ENCODE measurements at places on chromosomes 2 and 18.

DNA sequence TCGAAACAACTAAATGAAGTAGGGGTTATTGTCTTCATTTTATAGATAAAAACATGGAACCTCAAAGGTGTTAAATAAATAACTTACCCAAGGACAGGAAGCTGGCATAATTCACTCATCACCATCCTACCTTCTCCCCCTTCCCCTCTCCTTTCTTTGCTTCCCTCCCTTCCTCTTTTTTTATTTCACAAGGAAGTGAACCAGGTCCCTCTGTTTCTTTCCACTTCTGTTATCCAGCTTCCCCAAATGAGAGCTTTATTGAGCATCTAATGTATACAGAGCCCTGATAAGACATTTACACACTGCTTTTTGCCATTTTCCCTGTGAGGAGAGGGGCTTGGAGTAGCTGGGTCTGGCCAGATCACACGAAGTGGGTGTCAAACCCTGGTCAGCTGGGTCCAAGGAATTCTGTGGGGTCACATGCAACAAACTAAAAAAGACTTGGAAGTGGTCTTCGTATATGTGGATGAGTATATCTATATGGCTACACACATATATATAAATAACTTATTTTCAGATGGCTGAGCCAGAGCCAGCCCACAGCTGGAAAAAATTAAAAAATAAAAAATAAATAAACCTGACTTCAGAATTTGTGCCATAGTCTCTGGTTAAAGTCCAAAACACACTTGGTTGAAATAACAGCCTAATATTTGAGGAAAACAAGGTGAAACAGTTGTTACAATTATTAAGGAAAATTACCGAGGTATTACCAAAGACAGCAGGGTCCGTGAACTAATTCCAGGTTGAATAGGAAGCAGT lies 49.3 kb upstream of the FOSL2 start:
- DNase-seq = no peak

GRCh38 chr2:203734276-203734983 lies 28.0 kb downstream of the CD28 start:
- no peak for DNase-seq

DNA sequence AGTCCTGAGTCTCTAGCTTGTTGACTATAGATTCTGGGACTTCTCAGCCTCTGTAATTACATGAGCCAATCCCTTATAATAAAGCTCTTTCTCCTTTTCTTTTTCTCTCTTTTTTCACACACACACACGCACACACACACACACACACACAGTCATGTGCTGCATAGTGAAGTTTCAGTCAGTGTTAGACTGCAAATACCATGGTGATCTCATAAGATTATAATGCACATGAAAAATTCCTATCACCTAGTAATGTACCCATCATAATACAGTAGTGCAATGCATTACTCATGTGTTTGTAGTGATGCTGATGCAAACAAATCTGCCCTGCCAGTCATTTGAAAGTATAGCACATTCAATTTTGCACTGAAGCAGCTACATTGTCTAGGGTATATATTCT lies 558.2 kb downstream of the SUCLG1 start:
- no peak for DNase-seq

DNA sequence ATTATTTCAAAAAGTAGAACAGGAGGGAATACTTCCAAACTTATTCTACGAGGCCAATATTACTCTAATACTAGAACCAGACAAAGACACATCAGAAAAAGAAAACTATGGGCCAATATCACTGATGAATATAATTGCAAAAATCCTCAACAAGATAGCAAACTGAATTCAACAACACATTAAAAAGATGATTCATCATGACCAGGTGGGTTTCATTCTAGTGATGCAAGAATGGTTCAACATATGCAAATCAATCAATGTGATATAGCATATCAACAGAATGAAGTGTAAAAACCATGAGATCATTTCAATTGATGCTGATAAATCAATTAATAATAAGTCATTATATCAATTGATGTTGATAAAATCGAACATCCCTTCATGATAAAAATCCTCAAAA lies 22.4 kb upstream of the EML6 start:
- DNase-seq = no peak

DNA sequence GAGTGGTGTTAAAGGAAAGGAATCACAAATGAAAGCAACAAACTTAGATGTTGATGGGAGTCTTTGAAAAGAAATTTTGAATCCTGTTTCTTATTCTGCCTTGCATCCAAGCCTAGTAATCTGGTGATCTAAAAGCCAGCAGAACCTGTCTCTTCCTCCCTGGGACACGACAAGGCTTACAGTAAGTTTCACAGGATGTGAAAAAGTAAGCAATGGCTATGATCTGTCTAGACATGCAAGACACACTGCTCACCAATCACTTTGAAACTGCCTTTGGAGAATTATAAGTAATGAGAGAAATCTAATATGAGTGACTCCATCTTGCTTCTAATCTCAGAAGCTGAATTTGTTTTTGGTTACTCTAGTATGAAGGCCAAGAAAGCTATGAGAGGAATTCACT lies 103.7 kb downstream of the KCNH7 start:
- no peak for DNase-seq

DNA sequence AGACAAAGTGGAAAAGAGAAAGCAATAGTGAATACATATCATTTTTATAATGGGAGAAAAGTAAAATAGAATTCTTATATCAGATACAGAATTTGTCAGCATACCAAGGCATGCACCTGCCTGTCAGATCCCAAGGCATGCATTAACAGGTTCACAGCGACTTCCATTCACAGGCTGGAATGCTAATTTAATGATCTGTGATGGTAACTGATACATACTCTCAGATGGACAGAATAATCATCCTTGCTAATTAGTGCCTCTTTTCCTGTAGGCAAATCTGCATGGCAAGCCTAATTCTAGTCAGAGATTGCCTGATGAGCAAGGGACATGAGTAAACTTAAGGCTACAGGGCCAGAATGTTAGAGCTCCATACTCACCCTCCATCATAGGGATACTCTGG lies 76.1 kb downstream of the PRKRA start:
- no peak for DNase-seq

- no peak for DNase-seq
These were observed 77.8 kb upstream of the TMEM200C start for GRCh38 chr18:5973099-5973498.

DNA sequence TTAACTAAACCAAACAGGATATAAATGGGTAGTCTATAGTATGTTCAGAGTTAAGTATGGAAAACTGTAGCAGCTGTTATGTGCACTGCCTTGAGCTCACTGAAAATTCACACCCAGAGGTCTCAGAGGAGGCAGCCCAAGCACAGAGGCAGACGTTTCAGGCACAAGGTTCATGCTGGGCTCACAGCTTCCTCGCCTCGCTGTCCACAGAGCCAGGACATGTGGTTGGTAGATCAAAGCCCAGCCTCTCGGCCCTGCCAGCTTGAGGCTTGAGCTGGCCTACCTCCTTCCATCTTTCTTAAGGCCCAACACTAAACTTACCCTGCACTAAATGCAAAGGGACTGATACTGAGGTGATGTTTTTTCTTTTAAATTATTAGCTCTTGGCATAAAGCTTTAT lies 43.7 kb downstream of the PRELID3A start:
- no peak for DNase-seq

DNA sequence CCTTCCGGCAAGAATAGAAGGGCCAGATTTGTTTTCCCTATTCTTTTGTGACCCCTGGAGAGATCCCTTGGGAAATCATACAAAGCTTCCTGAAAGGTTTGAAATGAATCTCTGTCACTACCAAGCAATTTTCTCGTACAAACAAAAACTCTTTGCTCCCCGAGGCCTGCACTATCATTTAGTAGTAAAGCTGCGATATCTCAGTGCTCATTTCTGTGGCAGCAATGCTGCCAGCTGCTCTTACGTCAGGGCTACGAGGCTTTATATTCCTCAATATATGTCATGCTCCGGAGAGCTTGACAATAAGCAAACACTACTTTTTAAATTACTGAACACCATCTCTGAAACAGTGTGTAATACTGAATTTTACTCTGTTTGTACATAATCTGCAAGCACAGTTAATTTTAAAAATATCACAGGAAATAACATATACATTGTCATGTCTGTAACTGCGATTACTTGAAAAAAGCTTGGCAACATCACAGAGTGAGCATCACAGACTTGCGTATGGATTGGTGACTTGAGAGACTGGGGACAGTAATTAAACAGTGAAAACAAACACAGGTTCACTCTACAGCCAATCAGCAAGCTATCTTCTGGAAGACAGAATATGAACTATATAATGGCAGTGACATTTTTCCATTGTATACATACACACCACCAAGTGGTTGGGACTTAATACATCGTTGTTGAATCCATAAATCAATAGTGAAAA lies 403.3 kb upstream of the NETO1 start:
- DNase-seq = no peak

DNA sequence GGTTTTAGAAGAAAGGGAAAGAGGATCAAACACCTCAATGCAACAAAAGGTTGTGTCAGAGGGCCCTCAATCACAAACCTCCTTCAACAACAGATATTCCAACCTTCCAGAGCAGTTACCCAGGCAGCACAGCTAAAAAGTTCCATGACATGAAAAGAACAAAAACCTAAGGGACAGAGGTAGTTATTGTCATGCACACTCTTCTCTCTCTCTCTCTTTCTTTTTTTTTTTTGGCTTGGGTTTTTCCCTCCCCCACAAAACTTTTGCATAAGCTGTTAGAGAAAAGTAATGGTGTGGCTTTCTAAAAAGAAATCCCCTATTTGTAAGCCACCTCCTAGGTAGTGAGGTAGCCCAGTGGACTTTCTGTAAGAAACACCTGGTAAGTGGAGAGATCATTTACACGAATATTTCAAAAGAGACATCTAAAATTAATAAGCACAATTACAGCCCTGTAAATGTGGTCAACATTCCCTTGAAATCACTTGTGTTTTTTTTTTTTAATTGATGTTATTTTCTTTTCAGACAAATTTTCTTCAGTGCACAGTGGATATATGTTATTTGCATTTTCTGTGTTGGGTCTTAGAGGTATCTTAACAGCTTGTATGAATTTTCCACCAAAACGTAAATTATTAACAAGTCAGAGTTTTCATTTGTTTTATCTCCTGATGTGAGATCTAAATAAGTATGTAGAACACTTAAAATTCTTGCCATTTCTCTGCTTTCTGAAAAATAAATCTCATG lies 48.4 kb downstream of the ZEB2 start:
- no peak for DNase-seq

DNA sequence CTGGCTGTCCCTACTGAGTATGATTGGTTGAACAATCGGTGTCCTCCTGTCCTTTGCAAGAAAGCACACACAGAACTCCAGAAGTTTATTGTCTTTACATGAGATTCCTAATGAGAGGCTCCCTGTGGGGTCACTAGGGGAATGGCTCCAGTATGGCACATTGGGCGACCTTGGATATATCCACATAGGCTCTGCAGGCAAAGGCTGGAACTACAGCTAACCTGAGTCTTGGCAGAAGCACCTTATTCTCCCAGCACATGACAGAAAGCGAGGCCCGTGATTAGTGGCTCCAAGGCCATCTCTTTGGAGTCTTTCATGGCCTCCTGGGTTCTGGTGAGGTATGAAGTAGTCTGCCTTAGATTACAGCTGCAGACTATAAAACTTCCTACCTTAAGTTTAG lies 49.0 kb downstream of the ZDBF2 start:
- no peak for DNase-seq

DNA sequence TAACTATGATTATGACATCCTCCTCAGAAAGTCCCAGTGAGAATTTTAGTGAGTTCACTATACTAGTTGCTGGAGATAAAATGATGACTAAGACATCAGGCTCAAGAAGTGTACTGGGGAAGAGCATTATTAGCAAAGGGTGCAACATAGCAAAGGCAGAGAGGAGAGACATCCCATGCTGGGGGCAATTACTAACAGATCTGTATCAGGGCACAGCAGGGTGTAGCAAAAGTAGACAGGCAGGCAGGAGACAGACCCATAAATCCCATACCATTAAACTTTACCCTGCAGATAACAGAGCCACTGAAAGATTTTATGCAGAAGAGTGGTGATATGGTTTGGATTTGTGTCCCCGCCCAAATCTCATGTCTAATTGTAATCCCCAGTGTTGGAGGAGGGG lies 161.7 kb downstream of the SP3 start:
- DNase-seq = no peak

- no peak for DNase-seq
These were observed 106.9 kb downstream of the FBXO15 start for GRCh38 chr18:74040459-74041332.

- no peak for DNase-seq
These were observed 48.5 kb downstream of the ZNF516 start for GRCh38 chr18:76446321-76447257.

GRCh38 chr2:139864821-139865302 lies 1084.7 kb upstream of the NXPH2 start:
- no peak for DNase-seq

DNA sequence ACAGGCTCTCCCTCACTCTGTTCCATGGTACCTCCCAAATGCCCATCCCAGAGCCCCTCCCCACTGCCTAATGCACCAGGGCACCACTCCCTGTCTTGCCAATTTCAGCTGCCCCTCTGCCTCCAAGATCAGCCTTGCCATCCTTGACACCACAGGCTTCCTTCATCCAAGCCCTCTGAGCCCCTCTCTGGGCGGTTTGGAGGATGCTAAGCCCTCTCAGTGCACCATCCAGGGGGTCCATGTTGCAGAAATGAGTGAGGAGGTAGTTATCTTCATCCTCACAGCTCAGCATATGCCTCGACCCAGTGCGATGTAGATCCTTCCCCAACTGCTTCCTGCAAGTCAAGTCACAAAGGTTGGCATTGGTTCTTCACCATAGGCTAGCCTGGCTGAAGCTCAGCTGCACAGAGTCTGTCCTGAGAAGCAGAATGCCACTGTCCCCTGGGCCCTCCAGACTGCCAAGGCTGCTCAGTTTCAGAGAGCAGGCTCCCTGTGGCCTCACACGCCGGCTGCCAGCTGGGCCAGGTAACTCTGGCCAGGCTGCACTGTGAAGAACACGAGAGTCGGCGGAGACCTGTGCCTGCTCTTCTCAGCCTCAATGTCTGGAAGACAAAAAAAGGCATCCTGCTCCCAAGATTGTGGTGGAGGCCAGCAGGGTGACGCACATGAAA lies 9.9 kb upstream of the MAP3K2 start:
- DNase-seq = no peak

DNA sequence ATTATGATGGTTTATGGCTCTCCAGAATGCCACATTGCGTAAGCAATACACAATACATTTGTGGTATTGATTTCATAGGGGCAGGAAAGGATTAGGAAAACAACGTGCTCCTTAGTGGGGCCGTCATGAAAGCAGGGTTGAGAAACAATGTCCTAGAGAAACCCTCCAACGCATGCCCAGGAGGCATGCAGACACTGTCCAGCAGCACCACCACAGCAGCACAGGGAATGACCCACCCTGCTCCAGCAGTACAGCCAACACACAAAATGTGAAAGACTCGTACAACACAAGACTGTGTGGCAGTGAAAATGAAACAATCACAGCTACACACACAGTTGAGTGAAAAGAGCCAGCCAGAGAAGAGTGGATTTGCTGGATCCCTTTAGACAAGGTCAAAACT lies 66.3 kb downstream of the FAM168B start:
- no peak for DNase-seq

DNA sequence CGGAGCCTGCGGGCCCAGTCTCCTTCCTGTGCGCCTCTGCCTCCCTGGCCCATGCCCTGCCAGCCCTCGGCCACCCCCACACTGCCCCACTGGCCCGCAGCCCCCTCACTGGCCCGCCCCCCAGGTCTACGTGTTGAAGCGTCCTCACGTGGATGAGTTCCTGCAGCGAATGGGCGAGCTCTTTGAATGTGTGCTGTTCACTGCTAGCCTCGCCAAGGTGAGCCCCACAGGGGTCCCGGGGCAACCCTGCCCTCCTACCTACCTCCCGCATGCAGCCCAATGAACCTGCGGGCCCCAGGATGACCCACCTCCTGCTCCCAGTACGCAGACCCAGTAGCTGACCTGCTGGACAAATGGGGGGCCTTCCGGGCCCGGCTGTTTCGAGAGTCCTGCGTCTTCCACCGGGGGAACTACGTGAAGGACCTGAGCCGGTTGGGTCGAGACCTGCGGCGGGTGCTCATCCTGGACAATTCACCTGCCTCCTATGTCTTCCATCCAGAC lies 3.3 kb downstream of the CTDSP1 start:
- no peak for DNase-seq

All from prostate gland (tissue), 2 donors.